ENCODE measurements at places on chromosomes 6 and 20.

GRCh38 chr6:14447240-14447639 lies 329.7 kb downstream of the CD83 start:
- no peak for DNase-seq

- DNase-seq: no peak
These were observed 17.0 kb downstream of the GHRH start for GRCh38 chr20:37244572-37244957.

GRCh38 chr6:41228096-41228495 lies at the start of gene TREML4:
TREML4 (plus strand) TSS chr6:41228349; CDS start chr6:41228428, 79 bp downstream.
- DNase-seq: no peak

DNA sequence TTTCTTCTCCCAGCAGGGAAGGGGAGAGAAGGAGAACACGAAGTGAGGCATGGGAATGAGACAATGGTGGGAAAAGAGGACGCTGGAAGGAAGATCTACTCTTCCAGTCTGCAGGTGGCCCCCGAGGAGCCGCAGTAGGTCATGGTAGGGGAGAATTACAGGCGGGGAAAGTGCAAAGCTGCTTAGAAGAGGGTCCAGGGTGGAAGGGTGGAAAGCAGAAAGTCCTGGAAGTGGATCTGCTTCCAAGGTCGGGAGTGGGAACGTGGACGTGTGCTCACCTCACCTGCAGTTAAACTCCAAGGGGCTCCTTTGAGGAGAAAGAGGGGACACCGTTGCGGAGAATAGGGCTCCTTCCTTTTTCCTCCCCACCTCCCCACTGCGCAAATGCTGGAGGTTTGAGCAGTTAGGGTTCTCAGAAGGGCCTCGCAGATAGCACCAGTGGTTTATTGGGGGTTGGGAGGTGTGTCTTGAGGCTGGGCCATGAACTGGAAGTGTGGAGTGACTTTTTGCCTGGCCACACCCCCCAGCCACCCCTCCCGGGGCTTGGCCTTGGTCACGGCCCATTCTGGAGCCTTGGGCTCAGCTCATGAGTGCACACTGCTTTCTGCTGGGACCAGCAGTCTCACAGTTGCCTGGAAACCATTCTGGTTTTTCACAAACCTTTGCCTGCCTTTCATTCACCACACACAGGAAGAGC lies 100.4 kb upstream of the MLN start:
- peak; percentile 26 for DNase-seq

GRCh38 chr20:50865591-50865990 lies 65.6 kb downstream of the ADNP start:
- no peak for DNase-seq

DNA sequence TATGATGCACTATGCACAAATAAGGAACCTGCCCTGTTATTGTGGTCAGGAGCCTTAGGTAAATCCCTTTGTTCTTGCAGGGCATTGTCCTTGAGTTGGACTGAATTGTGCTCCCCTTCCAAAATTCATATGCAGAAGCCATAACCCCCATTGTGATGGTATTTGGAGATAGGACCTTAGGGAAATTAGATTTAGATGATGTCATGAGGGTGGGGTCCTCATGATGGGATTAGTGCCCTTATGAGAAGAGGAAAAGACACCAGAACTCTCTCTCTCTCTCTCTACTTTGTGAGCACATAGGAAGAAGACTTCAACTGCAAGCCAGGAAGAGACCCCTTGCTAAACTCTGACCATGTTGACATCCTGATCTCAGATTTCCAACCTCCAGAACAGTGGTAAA lies 268.0 kb downstream of the LRFN2 start:
- DNase-seq: no peak

DNA sequence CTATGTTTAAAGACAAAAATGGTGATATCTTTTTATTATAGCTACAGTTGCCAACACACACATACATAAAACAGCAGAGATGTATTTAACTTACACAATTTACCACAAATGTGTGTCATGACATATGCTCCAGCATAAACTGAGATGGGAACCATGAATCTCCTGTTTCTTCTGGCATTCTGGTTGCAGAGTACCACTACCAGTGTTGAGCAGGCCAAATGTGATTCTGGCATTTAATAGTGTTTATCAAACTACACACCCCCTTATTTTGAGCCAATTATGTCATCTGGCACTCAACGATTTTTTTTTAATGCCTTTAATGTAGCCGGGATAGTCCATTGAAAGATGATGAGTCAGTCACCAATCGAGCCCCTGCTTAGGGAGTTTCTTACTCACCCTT lies 59.0 kb upstream of the TPD52L1 start:
- DNase-seq: no peak

GRCh38 chr6:150233843-150234269 lies 91.0 kb downstream of the PPP1R14C start:
- no peak for DNase-seq

- DNase-seq: no peak
These were observed 79.0 kb downstream of the SYNJ2 start for GRCh38 chr6:158060455-158061360.

DNA sequence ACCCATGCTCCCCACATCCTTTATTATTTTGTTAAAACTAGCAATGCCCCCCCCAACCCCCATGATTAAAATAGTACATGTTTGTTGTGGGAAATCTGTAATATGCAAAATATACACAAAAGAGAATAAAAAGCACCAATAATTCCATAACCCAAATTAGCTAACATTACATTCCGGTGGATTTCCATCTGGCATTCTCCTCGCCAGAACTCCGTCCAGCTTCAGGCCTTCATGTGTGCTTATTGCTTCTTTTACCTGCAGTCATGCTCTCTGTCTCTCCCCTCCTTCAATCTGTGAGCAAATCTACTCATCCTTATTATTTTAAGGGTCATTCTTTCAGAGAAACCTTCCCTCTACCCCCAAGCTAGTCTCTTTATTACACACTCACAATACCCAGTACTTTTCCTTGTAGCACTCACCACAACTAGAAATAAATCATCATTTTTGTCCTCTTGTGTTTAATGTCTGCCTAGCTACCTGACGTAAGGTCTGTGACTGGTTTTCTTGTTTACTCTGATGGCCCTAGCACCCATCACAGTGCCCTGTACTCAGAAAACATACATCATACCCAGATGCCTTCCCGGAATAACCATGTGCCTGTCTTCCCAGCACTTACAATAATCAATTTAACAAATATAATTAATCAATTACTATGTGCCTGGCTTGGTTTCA lies 25.6 kb upstream of the IER3 start:
- no peak for DNase-seq

- DNase-seq: no peak
These were observed 147.1 kb downstream of the PRL start for GRCh38 chr6:22149501-22150367.

DNA sequence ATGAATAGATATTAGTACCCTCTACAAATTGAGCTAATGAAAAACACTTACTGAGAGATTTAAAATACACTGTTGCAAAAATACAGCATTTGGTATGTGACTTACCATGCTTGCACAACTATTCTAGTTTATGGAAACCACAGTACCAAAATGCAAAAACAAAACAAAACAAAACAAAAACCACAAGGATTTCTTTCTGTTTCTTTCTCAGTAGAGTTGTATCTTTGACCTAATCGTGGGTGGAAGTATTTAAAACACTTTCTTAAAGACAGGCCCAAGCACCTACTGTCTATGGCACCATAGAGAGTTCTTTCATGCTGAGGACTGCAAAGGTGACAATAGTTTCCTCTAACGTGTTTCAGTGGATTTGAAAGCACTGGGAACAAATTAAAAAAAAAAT lies 95.3 kb upstream of the C6orf118 start:
- DNase-seq: no peak

DNA sequence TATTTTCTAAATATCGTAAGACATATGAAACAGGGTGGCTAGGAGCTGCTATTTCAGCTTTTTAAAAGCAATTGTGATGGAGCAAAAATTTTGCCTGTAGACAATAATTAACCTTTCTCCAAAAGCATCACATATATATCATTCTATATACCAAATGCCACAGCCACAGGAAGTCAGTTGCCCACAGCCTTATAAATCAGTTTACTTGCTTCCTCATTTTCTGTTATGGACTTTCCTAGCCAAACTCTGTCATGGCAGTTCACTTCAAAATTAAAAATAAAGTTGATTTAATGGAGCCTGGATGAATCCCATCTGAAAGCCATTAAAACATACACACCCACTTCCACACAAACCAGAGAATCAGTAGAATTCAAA lies 93.4 kb upstream of the NHSL1 start:
- no peak for DNase-seq

- no peak for DNase-seq
These were observed 21.0 kb downstream of the PNLDC1 start for GRCh38 chr6:159821122-159821521.

GRCh38 chr20:11783102-11783850 lies 134.4 kb upstream of the BTBD3 start:
- no peak for DNase-seq

DNA sequence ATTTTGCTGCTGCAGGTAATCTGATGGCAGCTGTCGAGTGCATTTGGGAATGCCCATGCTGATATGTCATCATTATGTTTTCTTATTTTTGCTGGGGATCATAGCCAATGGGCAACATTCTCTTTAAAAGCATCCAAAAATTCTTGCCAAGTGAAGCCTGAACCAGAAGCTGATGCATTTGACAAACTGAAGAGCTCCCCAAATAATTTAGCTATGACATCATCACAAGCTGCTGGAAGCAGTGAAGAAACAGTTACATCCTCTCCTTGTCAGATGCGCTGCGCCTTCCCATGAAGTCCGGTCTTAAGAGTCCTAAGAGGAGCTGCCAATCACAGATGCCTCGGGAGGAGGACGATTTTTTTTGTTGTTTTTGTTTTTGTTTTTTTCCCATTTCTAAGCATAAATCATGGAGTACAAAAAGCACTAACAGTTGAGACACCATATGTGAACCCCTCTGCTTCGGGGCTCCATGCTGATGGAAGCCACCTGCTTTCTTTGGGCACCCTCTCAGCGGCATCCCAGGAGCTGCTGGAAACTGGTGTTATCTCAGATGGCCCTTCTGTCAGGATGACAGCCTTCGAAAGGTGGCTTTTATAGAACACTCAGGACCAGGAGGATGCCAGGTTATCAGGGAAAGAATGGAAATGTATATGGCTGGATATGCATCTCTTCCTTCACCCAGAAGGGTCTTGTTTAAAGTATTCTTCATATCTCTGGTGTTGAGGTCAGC lies 56.1 kb upstream of the FOXQ1 start:
- DNase-seq: no peak

DNA sequence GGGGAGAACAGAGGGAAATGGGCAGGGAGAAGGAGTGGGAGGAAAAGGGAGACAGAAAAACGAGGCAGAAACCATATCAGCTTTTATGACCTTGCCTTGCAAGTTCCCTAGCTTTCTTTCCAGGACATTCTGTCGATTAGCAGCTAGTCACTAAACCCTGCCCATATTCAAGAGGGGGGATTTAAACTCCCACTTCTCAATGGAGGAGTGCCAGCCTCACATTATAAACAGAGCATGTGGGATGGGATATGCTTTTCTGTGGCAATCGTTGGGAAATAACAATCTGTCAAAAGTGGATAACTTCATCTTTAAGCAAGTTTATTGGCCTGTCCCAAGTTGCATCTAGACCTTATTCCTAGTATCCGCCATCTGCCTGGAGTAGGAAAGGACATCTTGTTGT lies 57.0 kb upstream of the TMEM170B start:
- no peak for DNase-seq

DNA sequence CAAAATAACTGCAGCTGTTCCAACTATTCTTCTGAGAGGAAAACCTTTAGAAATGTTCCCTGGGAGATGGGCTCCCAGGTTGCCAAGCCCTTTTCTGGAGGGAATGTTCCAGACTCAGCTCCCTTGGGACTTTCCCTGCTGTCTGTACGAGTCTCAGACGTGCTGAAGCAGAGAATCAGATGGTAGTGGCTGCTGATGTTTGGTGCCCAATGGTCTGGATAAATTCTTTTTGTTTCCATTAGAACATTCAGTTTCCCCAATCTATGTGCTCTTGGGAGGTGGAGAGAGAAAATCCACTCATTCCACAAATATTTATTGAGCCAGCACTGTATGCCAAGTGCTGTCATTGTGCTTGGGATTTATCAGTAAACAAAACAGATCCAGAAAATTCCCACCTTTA lies 40.0 kb downstream of the SNHG17 start:
- DNase-seq: no peak

DNA sequence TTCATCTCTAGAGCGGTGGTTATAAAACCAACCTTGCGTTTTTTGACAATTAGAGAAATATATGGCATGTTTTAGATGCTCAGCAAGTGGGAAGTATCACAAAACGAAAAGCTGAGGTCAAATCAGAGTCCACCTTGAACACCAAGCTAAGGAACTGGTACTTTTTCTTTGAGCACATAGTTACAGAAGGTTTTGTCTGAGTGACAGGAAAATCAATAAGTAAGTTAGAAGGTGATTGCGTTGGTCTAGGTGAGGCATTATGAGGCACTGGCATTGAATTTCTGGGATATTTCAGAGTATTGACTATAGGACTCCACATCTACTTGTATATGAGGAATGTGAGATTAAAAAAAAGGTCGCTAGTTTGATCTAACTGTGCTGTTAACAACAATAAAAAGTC lies 597 bp upstream of the HINT3 start:
- DNase-seq: no peak

GRCh38 chr20:62030834-62031434 lies 34.7 kb downstream of the TAF4 start:
- DNase-seq: no peak

- DNase-seq: peak; percentile 32
These were observed 413 bp downstream of the PTPRA start for GRCh38 chr20:2873747-2874041.

DNA sequence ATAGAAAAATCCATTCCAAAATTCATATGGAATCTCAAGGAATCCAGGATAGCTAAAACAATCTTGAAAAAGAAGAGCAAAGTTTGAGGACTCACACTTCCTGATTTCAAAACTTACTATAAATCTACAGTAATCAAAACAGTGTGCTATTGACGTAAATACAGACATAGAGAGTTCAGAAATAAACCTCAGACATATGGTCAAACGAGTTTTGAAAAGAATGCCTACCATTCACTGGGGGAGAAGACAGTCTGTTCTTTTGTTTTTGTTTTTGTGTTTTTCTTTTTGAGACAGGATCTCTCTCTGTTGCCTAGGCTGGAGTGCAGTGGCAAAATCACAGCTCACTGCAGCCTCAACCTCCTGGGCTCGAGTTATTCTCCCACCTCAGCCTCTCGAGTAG lies 25.3 kb upstream of the PROKR2 start:
- no peak for DNase-seq

- DNase-seq: peak; percentile 63
These were observed 57.9 kb downstream of the TRIM38 start for GRCh38 chr6:26020329-26021000.

GRCh38 chr20:49028684-49029083 lies 17.4 kb upstream of the CSE1L start:
- no peak for DNase-seq

- no peak for DNase-seq
These were observed 30.1 kb upstream of the MAS1L start for GRCh38 chr6:29517728-29518440.

GRCh38 chr20:4095639-4096038 lies 80.3 kb upstream of the RNF24 start:
- no peak for DNase-seq

- DNase-seq: no peak
These were observed 31.1 kb downstream of the PLG start for GRCh38 chr6:160733050-160733646.

- DNase-seq: no peak
These were observed 11.4 kb upstream of the SNX9 start for GRCh38 chr6:157811476-157812173.

- DNase-seq: no peak
These were observed 18.1 kb downstream of the KCNK5 start for GRCh38 chr6:39211183-39211582.

Data from activated CD4-positive, CD25-positive, alpha-beta regulatory T cell treated with anti-CD3 and anti-CD28 coated beads, Interleukin-2, amount 50 U/mL, for 16 hours (primary cell).